Esophagus squamous epithelium (tissue), 5 donors: ENCODE measurements at places on chromosomes 7 and 10. TPM values are rescaled to one million over a fixed set of nuclear protein-coding genes. Genes with fewer than 3 reads are reported as not detected.

The FAM20C gene
- 16.0 TPM for total RNA-seq

The SH2D4B gene
- not detected for total RNA-seq

The CNPY1 gene
- not detected for total RNA-seq

The R3HCC1L gene
- 5.5 TPM for total RNA-seq

The HKDC1 gene
- total RNA-seq: 0.19 TPM

The OR2A1 gene
- total RNA-seq: not detected

The KNDC1 gene
- total RNA-seq: not detected

The GFRA1 gene
- total RNA-seq: 6.7 TPM

The LRRD1 gene
- not detected for total RNA-seq

DNA sequence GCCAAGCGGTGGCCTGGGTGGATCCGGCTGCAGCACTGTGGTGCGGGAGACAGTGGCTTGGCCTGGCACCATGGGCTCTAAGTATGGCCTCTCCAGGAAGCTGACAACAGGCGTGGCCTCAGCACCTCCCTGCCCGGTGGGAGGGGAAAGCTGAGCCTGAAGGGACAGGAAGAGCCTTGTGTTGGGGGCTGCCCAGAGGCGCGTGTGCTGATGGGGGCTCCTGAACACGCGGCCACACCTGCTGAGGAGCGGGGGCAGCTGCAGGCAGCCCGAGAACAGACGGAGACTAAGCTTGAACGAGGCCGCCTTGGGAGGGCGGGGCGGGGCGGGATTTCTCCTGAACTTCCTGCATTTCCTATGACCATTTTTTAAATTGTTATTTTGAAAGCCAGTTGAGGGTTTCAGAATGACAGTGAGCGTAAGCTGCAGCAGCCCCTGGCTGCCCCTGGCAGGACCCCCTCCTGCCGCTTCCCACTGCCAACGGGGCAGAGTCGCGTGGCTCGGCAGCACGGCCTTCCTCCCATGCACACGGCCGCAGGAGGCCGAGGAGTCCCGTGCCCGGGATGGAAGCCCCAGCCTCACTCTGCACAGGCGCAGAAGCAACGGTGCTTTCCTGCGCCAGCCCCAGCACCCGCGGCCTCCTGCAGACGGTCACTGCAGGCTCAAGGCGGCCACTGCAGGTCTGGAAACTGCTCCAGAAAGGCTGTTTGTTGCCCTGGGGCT is 43.2 kb downstream of the DPYSL4 start:
- no peak for DNase-seq
- H3K27me3 ChIP-seq: no peaks in the 10 kb centered on the region
- H3K36me3 ChIP-seq: no peaks in the 10 kb centered on the region
- H3K27ac ChIP-seq: peak overlapping the region; percentile 66

- H3K36me3 ChIP-seq: no peaks in the 10 kb centered on the region
- DNase-seq: no peak
- no peak overlapping the region for H3K4me3 ChIP-seq
- no peaks in the 10 kb centered on the region for H3K4me1 ChIP-seq
- H3K27ac ChIP-seq: peak overlapping the region; percentile 83
- no peaks in the 10 kb centered on the region for H3K27me3 ChIP-seq
Measured at GRCh38 chr10:119407254-119407777, 135.2 kb downstream of the RGS10 start.

DNA sequence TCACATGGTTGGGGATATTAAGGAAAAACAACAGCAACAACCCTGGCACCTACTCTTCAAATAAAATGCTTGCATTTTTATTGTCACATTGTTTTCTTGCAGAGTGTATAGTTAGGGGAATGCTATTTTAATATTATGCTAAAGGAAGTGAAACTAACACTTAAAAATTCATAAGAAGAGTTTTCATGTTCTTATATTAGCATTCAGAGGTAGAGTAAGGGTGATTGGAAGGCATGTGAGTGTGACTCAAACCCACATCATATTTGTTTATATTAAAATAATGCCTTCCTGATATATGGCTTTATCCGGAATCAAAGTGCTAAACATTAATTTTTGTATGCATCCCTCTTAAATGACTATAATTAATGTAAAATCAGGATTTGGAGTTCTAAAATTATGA is 59.8 kb upstream of the TES start:
- DNase-seq: no peak
- no peaks in the 10 kb centered on the region for H3K4me1 ChIP-seq
- H3K27me3 ChIP-seq: no peaks in the 10 kb centered on the region

DNA sequence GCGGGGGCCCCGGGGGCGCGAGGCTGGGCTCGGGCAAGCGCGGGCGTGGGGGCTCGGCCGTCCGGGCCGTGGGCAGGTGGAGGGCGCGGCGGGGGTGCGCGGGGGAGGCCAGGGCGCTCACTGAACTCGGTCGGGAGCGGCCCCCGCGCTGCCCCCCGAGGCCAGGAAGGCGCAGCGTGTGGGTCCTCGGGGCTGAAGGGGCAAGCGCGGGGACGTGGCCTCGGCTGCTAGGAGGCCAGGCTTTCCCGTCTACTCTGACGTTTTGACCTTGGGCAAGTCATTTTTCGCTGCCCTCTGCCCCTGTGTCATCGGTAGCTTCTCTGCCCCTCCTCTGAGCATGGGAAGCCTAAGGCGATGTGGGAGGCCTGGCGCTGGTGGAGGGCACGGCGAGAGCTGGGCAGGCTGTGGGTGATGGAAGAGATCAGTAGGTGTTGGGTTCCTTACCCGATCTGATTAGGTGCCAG is 441 bp downstream of the FBH1 start:
- peak overlapping the region; percentile 92 for H3K4me3 ChIP-seq
- H3K36me3 ChIP-seq: no peaks in the 10 kb centered on the region
- peaks cover 24% of the 10 kb centered on the region for H3K4me1 ChIP-seq
- no peaks in the 10 kb centered on the region for H3K27me3 ChIP-seq
- no peak for DNase-seq

DNA sequence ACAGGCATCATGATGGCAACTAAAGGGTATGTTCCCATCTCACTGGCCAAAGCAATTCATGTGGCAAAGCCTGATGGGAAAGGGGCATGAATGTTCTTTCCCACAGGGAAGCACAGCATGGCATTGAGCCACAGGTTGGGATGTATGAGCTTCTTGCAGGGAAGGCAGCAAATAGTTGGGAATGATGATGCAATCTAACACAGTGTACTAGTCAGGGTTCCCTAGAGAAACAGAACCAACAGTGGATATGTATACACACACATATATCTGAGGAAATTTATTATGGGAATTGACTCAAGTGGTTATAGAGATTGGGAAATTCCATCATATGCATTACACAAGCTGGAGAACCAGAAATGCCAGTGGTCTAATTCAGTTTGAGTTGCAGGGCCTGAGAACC is 253.6 kb upstream of the NPVF start:
- H3K27ac ChIP-seq: no peak overlapping the region
- H3K27me3 ChIP-seq: no peaks in the 10 kb centered on the region
- no peak overlapping the region for H3K4me3 ChIP-seq
- H3K36me3 ChIP-seq: no peaks in the 10 kb centered on the region

GRCh38 chr7:154906736-154907355 is 96.1 kb downstream of the PAXIP1 start:
- no peak overlapping the region for H3K27ac ChIP-seq
- H3K36me3 ChIP-seq: no peaks in the 10 kb centered on the region
- DNase-seq: no peak
- no peaks in the 10 kb centered on the region for H3K27me3 ChIP-seq

- H3K4me3 ChIP-seq: no peak overlapping the region
- H3K27ac ChIP-seq: no peak overlapping the region
- H3K36me3 ChIP-seq: no peaks in the 10 kb centered on the region
- no peak for DNase-seq
- no peaks in the 10 kb centered on the region for H3K27me3 ChIP-seq
Measured at GRCh38 chr10:10313149-10313835, 704.4 kb upstream of the CELF2 start.

DNA sequence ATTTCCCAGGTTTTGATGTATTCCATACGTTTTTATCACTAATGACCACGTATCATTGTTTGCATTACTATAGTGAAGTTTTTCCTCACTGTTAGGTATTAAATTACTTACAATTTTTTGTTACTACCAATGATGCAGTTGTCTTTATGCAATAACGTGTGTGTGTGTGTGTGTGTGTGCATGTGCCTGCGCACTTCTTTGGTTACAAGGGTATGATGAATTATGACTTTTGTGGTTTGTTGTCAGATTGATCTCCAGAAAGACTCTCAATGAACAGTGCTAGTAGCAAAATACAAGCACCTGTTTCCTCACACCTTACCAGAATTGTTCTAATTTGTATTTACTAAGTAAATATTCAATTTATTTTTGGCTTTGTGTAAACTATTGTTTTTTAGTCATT is 51.5 kb downstream of the MCMBP start:
- no peaks in the 10 kb centered on the region for H3K4me1 ChIP-seq
- no peak overlapping the region for H3K4me3 ChIP-seq
- DNase-seq: no peak
- H3K27ac ChIP-seq: no peak overlapping the region
- no peaks in the 10 kb centered on the region for H3K27me3 ChIP-seq
- no peaks in the 10 kb centered on the region for H3K36me3 ChIP-seq

DNA sequence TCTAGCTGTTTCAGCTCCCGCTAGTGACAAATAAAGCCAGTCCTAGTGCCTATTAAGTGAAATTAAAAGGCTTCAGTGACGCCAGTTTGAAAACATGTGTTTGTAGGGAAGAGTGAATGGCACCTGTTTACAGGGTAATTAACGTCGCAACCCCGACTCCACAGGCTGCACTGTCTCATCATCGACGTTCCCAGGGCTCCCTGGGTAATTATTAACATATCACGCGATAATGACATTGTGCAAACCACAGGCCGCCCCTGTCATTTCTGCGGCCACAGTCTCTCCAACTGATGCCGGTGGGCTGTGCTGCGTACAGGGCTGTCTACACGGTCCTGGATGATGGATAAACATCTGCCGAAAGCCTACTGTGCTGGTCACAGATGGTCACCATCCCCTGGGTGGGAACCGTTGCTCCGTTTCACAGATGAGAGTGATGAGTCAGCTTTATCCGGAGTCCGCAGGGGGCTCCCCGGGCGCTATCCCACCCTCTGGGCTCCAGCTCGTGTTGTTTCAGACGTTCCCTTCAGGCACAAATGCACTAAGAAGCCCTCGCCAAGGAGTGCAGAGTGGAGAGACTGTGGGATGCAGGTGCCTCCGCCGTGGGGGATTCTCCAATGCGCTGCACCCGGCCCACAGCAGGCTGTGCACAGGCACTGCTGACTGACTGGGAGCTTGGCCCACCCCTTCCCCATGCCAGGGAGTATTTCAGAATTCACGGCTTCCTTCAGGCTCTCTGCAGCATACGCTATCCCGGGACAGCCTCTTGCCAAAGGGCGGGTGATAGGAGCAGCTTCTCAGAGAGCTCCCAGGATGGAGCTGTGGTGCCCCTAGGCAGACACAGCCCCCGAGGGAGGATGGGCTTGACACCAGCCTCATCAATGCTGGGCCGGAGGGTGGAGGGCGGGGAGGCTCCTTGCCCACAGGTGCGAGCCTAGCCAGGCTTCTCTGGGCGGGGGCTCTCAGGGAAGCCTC is 491.8 kb upstream of the FOXK1 start:
- H3K4me1 ChIP-seq: no peaks in the 10 kb centered on the region
- no peak overlapping the region for H3K4me3 ChIP-seq
- H3K27ac ChIP-seq: no peak overlapping the region
- H3K36me3 ChIP-seq: no peaks in the 10 kb centered on the region
- no peak for DNase-seq

- peaks cover 21% of the 10 kb centered on the region for H3K36me3 ChIP-seq
- peaks cover 5% of the 10 kb centered on the region for H3K4me1 ChIP-seq
- no peaks in the 10 kb centered on the region for H3K27me3 ChIP-seq
- DNase-seq: no peak
Measured at GRCh38 chr7:75039166-75039565, 34.4 kb downstream of the RCC1L start.

DNA sequence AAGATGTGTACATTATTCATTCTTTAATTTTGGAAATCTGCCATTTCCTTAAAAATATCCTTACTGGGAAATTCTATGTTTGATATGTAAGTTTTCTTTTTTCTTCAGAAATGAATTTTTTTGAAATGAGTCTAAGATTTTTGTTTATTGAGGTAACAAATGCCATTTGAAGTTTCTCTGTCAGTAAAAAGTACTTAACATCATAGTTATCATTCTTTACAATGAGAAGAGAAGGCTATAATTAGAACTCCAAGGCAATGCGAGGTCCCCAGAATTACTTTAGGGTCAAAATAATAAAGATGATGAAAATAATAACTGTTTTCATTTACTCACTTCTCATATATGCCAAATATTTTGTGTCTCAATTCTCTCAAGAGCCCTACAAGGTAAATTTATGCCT is 37.0 kb upstream of the RHOBTB1 start:
- H3K27me3 ChIP-seq: no peaks in the 10 kb centered on the region
- H3K27ac ChIP-seq: no peak overlapping the region
- no peak overlapping the region for H3K4me3 ChIP-seq
- H3K4me1 ChIP-seq: no peaks in the 10 kb centered on the region

DNA sequence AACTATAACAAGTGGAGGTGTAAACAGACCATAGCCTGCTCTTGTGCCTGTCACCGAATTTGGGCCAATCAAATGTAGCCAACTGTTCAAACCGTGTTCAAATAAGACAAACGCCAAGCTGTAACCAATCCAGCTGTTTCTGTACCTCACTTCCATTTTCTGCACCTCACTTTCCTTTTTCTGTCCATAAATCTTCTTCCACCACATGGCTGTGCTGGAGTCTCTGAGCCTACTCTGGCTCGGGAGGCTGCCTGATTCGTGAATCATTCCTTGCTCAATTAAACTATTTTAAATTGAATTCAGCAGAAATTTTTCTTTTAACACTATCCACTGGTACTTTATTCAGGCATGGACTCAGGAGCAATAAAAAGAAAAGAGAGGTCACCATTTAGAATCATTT is 29.9 kb upstream of the COL1A2 start:
- H3K27ac ChIP-seq: no peak overlapping the region
- H3K4me3 ChIP-seq: no peak overlapping the region
- DNase-seq: no peak
- no peaks in the 10 kb centered on the region for H3K36me3 ChIP-seq

DNA sequence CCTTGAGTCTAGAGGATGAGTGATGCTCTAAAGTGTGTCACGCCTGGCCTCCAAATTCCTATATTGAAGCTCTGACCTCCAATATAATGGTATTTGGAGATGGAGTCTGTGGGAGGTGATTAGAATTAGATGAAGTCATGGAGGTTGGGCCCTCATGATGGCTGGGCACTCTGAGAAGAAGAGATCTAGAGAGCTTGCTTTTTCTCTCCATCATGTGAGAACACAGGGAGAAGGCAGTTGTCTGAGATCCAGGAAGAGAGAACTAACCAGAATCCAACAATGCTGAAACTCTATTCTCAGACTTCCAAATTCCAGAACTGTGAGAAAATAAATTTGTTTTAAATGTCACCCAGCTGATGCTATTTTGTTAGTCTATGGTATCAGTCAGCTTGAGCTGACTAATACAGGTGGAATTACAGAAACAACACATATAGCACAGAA is 15.1 kb downstream of the RNF216 start:
- peaks cover 4% of the 10 kb centered on the region for H3K4me1 ChIP-seq
- no peaks in the 10 kb centered on the region for H3K27me3 ChIP-seq
- H3K27ac ChIP-seq: no peak overlapping the region
- no peak overlapping the region for H3K4me3 ChIP-seq
- H3K36me3 ChIP-seq: peaks cover 10% of the 10 kb centered on the region

- DNase-seq: no peak
- no peak overlapping the region for H3K27ac ChIP-seq
- no peak overlapping the region for H3K4me3 ChIP-seq
- no peaks in the 10 kb centered on the region for H3K27me3 ChIP-seq
Measured at GRCh38 chr7:159040146-159040545, 104.5 kb downstream of the VIPR2 start.
